ENCODE measurements at places on chromosomes 5 and 9.

GRCh38 chr5:4246447-4246846 is 650.8 kb downstream of the IRX1 start:
- no peak for DNase-seq

DNA sequence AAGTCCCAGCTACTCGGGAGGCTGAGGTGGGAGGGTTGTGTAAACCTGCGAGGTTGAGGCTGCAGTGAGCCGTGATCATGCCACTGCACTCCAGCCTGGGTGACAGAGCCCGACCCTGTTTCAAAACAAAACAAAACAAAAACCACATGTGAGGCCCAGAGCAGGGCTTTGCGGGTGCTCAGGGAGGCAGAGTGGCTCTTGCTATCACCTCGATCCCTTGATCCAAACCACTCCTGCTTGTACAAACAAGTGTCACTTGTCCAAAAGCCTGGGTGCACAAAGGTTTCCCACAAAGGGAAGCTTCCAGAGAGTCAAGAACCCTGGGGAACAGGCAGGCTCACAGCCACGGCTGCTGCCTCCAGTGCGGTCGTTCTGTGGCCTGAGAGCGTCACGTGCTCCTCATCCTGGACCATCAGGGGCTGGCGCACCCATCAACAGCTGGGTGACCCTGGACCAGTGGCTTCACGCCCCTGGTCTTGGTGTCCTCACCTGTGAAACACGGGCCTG is 162.7 kb downstream of the C9orf50 start:
- no peak for DNase-seq

GRCh38 chr9:104882086-104882485 is 45.9 kb downstream of the ABCA1 start:
- peak; percentile 80 for DNase-seq

GRCh38 chr9:137220317-137221094 is 1.5 kb downstream of the RNF208 start:
- no peak for DNase-seq

DNA sequence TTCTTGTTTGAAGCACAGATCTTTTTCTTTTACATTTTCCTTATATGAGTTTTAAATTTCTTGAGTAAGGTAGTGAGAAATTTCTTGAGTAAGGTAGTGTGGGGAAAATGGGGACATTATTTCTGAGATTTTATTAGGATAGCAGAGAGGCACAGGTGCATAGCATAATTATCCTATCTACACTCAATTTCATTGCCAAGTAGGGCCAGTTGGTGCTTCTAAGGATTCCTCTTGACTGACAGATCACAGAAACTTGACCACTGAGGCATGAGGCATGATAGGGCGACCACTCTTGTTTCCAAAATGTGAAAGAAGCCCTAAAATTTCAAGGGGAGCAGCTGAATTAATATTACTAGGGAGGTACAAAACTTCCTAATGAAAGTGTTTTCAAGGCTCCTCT is 31.4 kb upstream of the TMC1 start:
- no peak for DNase-seq

DNA sequence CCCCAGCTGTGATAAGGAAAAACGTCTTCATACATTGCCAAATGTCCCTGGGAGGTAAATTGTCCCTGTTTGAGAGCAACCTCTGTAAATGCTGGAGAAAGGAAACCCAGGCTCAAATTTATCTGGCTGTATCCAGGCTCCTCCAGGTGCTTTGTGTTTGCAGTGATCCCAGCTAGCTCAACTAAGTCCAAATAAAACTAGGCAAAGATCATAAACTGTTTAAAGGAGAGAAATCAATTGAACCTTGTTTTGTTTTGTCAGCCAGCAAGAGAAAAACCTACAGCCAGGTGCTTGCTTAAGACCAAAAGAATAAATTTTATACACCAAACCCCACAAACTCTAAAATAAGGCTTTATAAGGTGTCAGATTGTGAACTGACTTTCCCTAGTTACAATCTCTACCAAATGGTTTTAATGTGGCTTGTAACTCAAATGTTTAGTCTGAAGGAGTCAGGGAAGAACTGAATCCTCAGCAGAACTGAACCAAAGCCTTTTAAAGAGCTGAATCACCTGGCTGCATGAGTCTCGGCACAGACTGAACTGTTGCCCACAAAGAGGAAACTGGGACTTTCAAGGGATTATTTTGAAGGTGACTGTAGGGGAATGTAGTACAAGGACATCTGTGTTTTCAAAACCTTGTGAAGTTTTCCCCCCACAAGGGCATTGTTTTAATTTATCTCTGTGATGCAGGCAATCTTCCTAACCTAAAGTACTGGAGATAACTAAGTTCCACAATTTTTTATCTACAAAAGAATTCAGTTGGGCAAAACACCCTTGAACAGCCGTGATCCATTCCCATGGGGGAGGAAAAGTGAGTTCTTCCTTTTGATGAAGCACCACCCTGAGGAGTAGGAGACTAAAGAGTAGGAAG is 201.7 kb upstream of the TARS1 start:
- DNase-seq, result no peak

- DNase-seq, result no peak
These were observed 1294.2 kb downstream of the EFNA5 start for GRCh38 chr5:106376522-106376921.

GRCh38 chr9:131178382-131178781 is 53.0 kb downstream of the NUP214 start:
- peak; percentile 86 for DNase-seq

GRCh38 chr9:106284296-106284695 is 578.7 kb upstream of the ZNF462 start:
- no peak for DNase-seq

- DNase-seq, result no peak
These were observed 352.2 kb downstream of the PLK2 start for GRCh38 chr5:58107704-58108103.

- no peak for DNase-seq
These were observed 5.5 kb upstream of the NXNL2 start for GRCh38 chr9:88529496-88529895.

- DNase-seq, result no peak
These were observed 24.4 kb upstream of the ZNF366 start for GRCh38 chr5:72531496-72532190.

DNA sequence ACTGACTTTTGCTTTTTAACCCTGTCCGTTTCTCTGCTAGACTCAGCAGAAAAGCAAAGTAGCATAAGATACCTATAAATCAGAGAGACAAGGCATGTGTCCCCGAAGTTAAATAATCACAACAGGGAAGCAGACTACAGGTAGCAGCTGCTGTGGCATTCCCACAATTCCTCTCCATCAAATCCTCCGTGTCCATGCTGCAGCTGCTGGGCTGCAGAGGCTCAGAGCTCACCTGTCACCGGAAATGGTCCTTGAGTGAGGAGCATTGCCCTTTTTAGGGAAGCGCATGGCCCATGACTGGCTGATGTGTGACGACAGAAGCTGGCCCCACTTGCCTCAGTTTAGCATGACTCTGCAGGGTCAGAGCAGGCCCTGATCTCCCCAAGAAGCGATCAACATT is 125.0 kb downstream of the MSX2 start:
- DNase-seq, result no peak

- peak; percentile 38 for DNase-seq
These were observed 2.6 kb upstream of the PBX3 start for GRCh38 chr9:125744616-125745015.

- no peak for DNase-seq
These were observed 367.0 kb downstream of the NTRK2 start for GRCh38 chr9:85036496-85036895.

All from eye (tissue), 1 donor.